KG1 (cell line): ENCODE measurements at places on chromosomes 6 and 20.

GRCh38 chr6:41049955-41050354, 3.0 kb upstream of the APOBEC2 start:
- DNase-seq, result no peak

DNA sequence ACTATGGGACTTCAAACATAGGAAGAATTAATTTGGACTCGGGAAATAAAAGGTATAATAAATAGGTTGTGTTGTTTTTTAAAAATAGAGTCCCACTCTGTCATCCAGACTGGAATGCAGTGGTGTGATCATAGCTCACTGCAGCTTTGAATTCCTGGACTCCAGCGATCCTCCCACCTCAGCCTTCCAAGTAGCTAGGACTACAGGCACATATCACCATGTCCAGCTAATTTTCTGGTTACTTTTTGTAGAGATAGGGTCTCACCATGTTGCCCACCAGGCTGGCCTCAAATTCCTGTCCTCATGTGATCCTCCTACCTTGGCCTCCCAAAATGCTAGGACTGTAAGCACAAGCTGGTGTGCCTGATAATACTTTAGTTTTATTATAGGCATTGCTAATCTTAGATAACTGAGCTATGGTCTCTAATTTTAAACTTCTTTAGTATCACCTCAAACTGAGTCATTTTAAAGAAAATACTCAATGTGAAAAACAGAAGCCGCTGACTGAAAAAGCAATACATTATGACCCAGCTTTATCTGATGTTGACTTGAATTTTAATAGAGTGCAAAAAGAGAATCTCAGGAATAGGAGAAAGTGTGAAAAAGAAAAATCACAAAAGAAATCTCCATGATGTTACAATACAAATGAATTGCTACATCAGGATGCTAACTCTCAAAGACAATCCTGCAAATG, 251.0 kb downstream of the RNGTT start:
- no peak for DNase-seq

- DNase-seq, result no peak
These were observed 14.7 kb upstream of the PTGIS start for GRCh38 chr20:49582413-49583334.

DNA sequence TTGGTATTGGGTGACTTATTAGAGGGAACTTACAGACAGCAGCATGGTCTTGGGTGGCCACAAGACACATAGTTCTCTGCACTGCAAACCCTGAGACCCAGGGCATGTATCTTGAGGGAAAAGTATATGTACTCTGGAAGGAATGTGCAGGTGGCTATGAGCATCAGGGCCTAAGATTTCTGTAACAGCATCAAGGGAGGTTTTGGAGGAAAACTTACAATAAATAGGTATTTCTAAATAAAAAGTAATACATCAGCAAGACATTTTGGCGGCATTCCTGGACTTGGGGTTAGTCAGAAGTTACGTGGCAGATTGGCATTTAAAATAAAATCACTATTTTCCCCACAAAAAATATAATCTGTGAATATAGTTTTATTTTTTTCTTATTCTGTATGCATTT, 8.0 kb upstream of the STX7 start:
- no peak for DNase-seq

- no peak for DNase-seq
These were observed 73.0 kb downstream of the PDSS2 start for GRCh38 chr6:107386340-107386739.

GRCh38 chr6:25054469-25054868, 118.7 kb upstream of the RIPOR2 start:
- DNase-seq, result no peak

GRCh38 chr20:5056801-5057599, 55.7 kb upstream of the SLC23A2 start:
- peak; percentile 78 for DNase-seq

GRCh38 chr6:144898741-144899140, 613.6 kb downstream of the UTRN start:
- DNase-seq, result no peak

DNA sequence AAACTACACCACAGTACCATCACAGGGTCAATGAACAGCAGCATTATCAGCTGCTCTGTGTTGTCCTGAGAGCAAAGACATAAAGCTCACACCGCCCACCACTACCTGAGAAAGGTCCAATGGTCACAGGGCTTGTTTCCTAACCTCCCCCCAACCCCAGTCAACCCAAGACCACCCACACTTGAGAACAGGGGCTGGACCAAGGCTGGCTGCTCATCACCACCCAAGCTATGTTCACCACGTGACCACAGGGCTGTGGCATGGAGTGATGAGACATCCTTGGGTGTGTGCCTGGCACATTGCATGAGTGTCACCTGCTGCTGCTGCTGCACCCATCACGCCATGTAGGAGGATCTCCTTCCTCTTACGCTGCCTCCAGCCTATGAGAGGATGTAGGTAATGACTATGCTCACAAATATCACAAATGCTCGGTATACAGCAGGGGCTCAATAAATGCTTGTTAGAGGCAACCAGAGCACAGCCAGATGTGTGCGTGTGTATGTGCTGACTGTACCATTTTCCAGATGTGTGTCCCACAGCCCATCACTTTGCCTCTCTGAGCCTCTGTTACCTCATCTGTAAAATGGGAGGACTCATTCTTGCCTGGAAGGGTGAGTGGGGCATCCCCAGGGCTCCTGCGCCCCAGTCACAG, 23.3 kb upstream of the SIRPA start:
- no peak for DNase-seq
